ENCODE measurements at places on chromosomes 5 and 9.

GRCh38 chr5:166497496-166498104 is 1793.8 kb upstream of the WWC1 start:
- DNase-seq: no peak

GRCh38 chr5:75435096-75435495 is 76.3 kb downstream of the CERT1 start:
- no peak for DNase-seq

- peak; percentile 12 for DNase-seq
Observed at GRCh38 chr9:99489060-99489413, 267.0 kb downstream of the SEC61B start.

- no peak for DNase-seq
Observed at GRCh38 chr9:122115176-122116035, 22.3 kb upstream of the TTLL11 start.

- peak; percentile 1 for DNase-seq
Observed at GRCh38 chr5:25255128-25255527, 610.4 kb upstream of the CDH10 start.

DNA sequence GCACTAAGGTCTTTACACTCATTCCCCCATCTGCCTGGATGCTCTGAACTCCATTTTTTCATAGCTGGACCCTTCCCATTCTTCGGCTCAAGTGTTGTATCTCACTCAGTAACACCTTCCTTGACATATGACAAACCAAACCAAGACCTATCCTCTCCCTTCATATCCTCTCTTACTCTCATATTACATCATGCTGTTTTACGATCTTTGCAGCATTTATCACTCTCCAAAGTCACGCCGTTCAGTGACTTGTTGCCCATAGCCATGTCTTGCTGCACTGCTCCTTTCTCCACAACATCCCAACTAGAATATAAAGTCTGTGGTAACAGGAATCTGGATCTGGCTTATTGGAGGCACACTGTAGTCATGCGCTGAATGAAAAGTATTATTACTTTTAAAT is 923.6 kb upstream of the DMAC1 start:
- DNase-seq: no peak

- no peak for DNase-seq
Observed at GRCh38 chr9:137488327-137488653, 29.2 kb upstream of the NSMF start.

DNA sequence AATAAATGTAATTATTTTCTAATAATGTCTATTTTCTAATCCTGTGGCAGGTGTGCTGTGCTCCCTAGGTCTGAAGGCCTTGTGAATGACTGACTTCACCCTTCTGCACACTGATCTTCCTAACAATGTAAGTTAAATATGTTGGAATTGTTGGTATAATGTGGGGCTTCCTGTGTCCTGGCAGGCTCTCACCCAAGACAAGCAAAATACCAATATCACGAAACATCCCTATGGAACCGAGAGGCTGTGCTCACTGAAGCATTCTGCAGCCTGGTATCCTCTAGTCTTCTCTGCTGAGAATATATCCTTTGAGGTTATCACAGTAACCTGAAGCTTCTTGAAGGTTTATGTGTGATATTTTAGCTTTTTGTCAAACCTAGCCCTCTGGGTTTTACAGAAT is 159.4 kb downstream of the GABRB2 start:
- no peak for DNase-seq

DNA sequence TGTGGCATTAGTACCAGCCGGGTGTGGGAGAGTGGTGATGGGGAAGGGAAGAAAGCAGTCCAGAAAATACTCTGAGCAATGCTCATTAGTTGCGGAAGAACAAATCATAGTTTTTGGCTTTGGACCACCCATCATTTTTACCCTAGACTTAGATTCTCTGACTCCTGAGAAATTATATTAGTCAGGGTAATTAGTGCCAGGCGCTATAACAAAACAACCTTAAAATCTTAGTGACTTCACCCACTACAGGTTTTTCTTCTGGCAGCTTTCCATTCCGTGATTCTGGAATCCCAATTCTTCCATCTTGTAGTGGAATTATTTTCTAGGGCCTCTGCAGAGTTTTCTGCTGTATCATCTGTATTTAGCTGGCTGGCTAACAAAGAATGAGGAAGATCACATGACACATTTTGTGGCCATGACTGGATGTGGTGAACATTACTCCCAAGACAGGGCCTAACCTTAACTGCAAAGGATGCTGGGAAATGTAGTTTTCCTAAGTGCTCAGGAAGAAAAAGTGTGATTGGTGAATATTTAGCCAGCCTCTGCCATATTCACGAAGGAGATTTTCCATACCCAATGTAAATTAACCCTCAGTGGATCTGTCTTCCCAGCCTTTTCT is 373.0 kb upstream of the MEF2C start:
- DNase-seq: peak; percentile 76

GRCh38 chr5:36796155-36796554 is 80.4 kb upstream of the NIPBL start:
- DNase-seq: no peak

- DNase-seq: no peak
Observed at GRCh38 chr9:98327249-98327561, 71.8 kb upstream of the TBC1D2 start.

GRCh38 chr5:131239686-131240085 is 24.2 kb upstream of the CDC42SE2 start:
- DNase-seq: no peak

DNA sequence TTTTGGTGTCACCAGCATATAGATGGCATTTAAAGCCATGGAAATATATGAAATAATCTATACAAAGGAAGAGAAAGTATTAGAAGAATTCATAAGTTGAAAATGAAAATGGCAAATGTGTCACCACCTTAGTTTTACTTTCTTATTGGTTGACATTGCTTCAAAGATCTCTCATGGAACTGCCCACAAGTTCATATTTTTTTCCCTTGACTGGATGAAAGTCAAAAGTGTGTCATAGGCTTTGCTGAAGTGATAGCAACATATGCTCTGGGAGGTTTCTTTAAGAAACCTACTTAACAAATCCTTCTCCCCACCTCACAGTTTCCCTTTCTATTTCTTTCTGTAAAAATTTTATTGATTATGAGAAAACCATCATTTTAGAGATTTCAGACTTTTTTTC is 127.2 kb downstream of the VPS13A start:
- DNase-seq: no peak

- DNase-seq: no peak
Observed at GRCh38 chr5:79834098-79834753, 144.6 kb downstream of the CMYA5 start.

DNA sequence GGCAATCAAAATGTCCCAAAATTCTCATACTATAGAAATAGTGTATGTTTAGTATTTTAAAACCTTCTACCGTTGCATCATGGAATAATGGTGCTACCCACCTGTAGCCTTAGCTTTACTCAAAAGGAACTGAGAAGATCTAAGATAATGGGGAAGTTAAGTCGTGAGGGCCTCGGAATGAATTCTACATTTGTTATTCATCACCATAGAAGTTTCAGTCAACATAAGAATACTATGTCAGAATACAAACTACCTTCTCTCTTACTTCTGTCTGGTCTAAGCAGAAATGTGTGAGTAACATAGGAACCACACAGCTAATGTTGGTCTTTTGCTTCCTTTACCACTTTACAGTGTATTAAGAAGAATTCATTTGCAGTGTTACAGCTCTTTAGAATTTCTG is 43.2 kb downstream of the RFK start:
- DNase-seq: no peak

- no peak for DNase-seq
Observed at GRCh38 chr5:124665625-124666024, 80.8 kb downstream of the ZNF608 start.

DNA sequence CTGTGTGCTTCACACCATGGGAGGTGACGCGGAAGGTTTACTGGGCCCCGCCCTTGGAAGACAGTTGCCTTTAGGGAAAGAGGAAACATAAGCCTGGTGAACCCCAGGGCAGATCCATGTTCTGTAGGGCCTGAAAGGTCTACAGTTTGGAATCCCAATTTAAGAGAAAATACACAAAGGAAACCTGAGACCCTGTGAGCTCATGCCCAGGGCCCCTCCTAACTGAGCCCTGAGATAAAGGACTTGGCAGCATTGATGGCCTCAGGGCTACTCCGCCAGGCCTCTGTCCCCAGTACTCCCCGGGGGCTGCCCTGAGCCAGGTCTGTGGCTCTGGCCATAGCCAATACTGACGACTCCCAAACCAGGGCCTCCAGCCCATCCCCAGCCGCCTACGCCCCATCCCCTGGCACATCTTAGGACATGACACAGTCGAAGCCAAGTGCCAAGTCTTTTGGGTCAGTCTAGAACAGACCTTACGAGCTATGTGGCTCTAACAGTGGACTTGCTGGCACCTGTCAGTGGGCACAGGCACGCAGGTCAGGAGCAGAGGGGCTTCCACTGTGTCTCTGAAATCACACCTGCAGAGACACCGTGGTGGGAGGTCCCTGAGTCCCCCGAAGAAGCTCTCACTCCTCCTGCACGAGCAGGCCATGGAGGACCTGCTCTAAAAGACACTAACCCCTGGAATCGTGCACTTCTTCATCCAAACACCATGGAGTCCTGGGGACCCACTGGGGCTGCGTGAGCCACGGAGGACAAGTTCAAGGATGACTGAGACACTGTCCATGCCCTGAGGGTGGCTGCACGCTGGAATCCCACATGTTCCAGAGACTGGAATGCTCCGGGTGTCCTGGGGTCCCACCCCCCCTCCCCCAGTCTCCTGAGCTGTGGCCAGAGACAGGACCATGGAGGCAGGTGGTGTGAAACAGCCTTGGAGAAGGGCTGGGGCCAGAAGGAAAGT is 40.3 kb upstream of the BARHL1 start:
- DNase-seq: no peak

DNA sequence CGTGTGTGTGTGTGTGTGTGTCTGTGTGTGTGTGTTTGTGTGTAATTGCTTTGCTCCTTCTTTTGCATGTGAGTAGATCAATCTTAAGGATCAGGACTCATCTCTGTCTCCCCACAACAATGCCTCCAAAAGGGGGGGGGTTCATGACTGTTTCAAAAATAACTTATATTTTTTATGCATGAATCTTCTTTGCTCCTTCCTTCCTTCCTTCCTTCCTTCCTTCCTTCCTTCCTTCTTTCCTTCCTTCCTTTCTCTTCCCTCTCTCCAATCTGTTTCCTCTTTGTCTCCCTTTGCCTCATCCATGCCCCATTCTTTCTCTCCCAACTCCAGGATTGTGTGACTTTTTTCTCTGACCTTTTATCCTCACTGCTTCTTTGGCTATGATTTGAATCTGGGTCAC is 126.4 kb upstream of the OSMR start:
- DNase-seq: no peak

DNA sequence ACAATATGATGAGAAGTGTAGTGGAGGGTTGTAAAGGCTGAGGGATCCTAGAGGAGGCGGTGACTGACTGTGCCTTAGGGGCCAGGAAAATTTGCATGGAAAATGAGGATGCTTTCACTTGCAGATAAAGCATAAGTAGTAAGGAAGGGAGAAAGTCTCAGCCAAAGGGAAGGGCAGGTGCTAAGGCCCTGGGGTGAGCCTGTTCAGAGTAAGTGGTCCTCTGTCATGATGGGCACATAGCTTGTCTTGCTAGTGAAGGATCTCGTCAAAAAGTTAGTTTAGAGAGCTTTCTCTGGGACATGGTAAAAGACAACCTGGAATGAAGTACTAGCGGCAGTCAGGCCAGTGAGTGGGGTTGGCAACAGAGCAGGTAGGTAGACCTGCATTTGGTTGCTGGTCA is 75.4 kb upstream of the CPLX2 start:
- DNase-seq: no peak

DNA sequence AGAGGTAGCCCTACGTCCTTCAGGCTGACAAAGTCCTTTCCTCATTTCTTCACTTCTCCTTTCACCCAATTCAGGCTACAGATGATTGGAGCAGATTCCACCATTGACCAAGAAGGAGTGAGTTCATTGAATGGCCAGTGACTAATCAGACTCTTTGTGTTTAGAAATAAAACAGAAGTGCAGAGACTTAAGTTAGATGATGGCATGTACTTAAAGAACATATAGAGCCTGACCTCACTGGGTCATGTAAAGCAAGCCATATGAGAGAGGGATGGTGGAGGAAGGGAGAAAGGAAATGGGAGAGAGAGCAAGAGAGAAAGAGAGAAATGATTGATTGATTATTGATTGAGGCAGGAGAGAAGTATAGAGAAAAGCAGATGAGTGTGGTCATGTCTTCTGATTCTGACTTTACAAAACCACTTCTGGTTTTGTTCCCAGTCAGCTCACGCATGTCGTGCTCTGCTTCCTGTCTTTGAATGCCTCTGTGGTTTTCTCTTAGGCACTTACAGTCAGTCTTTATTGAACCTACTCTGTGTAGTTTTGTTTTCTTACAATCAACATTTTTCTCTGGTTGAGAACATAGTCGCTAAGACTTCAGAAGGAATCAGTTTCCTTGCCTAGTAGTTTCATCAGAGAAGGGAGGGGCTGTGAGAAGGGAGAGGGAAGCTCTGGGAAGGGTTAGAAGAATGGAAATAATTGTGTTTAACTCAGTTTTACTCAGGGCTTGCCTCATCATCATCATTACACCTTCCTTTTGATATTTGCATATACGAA is 149.2 kb upstream of the KLF9 start:
- DNase-seq: peak; percentile 82

DNA sequence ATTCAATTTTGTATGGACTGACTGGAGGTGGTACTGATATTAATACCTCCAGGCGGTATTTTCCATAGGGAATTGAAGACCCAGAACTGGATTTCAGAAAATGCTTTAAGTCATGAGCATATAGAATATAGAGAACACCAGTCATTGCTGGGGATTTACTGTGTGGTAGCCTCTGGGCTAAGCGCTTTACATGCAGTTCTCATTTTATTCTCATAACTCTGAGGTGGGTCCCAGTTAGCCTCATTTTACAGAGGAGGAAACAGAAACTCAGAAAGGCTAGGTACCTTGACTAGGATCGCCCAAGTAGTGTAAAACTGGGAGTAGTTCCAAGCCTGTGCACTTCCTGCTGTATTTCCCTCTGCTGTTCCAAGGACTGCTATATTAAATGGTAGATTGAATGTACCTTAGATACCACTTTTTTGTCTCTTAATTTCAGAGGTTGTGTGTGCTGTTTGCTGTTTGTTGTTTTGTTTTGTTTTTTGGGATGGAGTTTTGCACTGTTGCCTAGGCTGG is 13.8 kb downstream of the SLC44A1 start:
- DNase-seq: no peak
